ENCODE measurements at places on chromosomes 4 and X. TPM values are rescaled to one million over a fixed set of nuclear protein-coding genes. Genes with fewer than 3 reads are reported as not detected.

DNA sequence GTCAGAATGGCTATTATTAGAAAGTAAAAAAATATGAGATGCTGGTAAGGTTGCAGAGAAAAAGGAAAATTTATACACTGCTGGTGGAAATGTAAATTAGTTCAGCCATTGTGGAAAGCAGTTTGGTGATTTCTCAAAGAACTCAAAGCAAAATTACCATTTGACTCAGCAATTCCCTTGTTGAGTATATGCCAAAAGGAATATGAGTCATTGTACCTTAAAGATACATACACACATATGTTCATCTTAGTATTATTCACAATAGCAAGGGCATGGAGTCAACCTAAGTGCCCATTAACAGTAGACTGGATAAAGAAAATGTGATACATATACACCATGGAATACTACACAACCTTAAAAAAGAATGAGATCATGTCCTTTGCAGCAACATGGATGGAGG is 148.2 kb downstream of the COMMD8 start:
- DNase-seq: no peak

DNA sequence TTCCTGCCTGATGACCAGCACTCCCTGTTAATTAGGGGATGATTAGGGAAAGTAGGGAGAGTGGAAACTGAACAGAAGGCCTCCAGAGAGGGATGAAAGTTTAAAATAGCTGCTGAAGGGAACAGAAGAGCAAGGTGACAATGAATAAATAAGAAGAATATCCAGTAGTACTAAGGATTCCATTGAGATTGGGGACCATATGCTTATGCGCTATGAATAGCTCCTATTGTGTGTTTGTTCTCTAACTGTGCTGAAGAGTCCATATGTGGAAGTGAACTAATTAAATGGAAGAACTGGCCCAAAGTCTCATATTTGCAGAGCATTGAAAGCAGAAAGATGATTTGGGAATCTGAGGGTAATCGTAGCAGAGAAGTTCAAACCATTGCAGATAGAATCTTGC is 137.0 kb downstream of the PRSS12 start:
- no peak for DNase-seq

The EGFL6 gene
- not detected for polyA plus RNA-seq

GRCh38 chr4:113603911-113604310 is 157.6 kb downstream of the CAMK2D start:
- no peak for DNase-seq
